HuH-7.5 (cell line): ENCODE measurements at places on chromosomes 16 and 17.

GRCh38 chr17:81398832-81399411, 3.7 kb downstream of the BAHCC1 start:
- no peak for DNase-seq

GRCh38 chr16:85527042-85527766, 85.9 kb upstream of the GSE1 start:
- no peak for DNase-seq

- no peak for DNase-seq
Measured at GRCh38 chr16:48903039-48903438, 293.1 kb upstream of the N4BP1 start.

DNA sequence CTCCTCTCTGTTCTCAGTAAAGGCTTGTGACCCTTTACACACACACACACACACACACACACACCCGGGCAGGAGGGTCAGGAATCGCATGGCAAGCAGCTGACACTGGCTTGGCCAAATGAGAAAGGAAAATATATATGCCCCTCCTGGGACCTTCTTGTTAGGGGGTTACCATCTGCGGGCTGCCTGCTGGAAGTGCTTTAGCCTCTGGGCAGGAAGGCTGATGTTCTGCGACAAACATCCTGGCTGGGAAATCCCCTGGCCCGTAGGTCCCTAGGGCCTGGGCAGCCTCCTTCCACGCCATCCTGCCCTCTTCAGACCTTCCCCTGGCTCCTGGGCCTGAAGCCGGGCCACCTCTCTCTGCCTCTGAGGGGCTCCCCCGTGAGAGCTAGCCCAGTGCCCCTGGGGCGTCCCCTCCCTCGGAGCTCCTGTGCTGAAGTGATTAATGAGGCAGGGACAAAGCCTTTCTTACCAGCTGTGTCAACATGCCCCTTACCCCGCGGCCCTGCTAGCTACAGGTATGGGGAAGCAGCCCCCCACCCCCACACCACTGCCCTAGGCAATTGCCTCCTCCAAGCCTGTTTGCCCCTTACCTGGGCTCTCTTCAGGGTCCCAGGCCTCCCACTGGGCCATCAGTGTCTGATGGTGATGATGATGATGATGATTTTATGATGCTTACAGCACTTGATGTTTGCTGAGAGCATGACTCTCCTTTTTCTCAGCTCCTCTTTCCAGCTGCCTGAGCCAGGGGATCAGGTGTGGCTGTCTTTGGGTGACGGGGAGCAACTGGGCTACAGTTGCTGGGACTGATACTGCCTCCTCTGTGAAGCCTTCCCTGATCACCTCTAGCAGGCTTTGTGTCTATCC, 32.8 kb upstream of the ETV4 start:
- DNase-seq: no peak

DNA sequence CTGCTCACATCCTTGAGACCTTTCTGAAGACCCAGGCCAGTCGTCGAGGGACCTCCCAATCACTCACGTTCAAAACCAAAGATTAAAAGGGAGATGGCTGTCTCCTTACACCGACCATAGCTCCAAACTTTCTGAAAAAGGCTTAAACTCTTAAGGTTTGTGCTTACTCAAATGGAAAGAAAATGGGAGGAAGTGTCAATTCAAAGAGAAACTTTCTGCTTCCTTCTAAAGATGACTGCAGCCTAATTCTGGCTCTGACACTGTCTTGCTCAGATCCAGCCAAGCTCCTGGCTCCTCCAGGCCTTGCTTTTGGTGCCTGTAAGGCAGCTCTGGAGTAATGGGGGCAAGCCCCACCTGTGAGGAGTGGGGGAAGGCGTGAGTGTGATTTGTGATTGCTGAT, 54.9 kb upstream of the WSB1 start:
- DNase-seq: no peak

DNA sequence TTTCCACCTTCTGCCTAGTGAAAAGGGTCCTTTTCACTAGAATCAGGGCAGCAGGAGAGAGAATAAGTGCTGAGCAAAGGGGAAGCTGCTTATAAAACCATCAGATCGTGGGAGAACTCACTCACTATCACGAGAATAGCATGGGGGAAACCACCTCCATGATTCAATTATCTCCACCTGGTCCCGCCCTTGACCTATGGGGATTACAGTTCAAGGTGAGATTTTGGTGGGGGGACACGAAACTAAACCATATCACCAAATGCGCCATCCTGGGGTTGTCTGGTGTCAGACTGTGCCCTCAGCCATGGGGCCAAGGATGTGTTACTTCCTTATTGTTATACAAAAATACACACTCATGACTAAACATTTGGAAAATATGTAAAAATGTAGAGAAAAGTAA, 10.4 kb upstream of the KATNB1 start:
- no peak for DNase-seq

GRCh38 chr17:48505788-48506187, 25.0 kb downstream of the HOXB1 start:
- DNase-seq: no peak

DNA sequence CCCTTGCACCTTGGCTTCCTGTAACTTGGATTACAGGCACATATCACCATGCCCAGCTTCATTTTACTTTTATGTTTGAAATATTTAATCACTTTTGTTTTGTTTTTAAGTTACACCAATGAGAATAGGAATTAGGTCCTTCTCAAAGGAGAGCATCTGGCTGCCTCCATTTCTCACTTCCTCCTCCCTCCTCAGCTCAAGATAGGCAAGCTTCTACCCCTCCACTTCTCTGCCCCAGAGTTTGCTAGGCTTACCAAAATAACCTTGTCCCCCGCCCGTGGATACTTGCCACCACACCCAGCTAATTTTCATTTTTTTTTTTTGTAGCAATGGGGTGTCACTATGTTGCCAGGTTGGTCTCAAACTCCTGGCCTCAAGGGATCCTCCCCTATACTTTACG, 17.9 kb downstream of the GABARAPL2 start:
- DNase-seq: no peak
